ENCODE measurements at places on chromosomes 7 and 10. TPM values are rescaled to one million over a fixed set of nuclear protein-coding genes. Genes with fewer than 3 reads are reported as not detected.

Gene UROS
- total RNA-seq = 31.6 TPM

DNA sequence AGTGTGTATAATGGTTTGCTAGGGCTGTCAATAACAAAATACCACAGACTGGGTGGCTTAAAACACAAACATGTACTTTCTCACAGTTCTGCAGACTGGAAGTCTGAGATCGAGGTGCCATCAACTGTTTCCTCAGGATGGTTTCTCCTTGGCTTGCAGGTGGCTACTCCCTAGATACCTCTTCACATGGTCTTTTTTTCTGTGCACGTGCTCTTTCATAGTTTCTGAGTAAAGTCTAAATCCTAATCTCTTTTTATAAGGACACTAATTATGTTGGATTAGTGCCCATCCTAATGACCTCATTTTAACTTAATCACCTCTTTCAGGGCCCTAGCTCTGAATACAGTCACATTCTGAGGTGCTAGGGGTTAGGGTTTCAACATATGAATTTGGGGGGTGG, 65.9 kb downstream of the AMPH start:
- no peak for DNase-seq

GRCh38 chr10:85873063-85873462, 493.5 kb downstream of the GRID1 start:
- DNase-seq = no peak

- no peak for DNase-seq
Observed at GRCh38 chr7:55538538-55538937, 33.8 kb downstream of the VOPP1 start.

- DNase-seq = no peak
Observed at GRCh38 chr10:126016156-126016805, 119.9 kb downstream of the FANK1 start.

GRCh38 chr7:19262826-19263225, 117.6 kb upstream of the FERD3L start:
- DNase-seq = no peak

GRCh38 chr7:954330-955238, at the start of gene ADAP1:
Gene ADAP1, minus strand, starts transcription at chr7:954680. Its CDS starts 203 bp downstream, at chr7:954477.
- DNase-seq = peak; percentile 75

DNA sequence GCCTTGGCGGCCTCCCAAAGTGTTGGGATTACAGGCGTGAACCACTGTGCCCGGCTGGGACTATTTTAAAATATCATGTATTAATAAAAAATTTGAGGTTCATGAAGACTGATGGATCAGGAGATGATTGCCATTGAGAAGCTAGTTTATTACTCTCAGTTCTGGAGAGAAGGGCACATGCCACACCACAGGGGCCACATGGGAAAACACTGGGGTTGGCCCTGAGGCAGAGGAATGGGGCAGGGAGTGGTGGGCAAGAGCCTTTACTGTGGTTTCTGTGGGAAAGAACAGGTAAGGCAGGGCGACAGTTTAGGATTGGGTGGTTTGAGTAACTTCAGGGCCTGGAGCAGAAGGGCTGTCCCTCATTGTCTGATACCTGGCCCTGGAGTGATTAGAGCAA, 6.8 kb upstream of the TBRG4 start:
- DNase-seq = no peak

DNA sequence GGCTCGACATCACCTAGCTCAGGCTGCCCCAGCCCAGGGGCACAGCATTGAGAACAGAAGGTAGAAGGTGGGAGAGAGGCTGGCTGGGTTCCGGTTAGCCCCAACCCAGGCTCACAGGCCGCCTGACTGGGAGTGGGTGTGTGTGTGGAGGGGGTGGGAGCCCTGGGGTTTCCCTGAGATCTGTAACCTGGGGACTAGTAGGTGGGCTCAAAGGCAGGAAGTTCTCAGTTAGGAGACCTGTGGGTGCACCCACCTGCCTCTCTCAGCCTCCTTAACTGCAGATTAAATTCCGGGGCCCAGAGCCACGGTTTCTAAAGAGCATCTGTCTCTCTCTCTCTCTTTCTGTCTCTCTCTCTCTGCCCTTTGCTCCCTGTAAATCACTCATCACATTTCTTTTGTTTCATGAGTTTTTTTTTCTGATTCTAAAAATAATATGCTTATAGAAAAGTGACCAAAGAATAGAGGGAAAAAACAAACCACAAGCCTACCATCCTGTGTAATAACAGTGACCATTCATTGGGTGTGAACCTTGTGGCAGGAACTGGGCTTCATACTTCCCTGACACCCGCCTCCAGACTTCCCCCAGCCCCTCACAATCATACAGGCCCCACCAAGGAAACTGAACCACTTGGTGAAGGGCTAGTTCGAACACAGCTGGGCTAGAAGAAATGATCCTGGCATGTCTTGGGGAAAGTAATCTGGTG, 83.4 kb upstream of the SMNDC1 start:
- DNase-seq = peak; percentile 61

- no peak for DNase-seq
Observed at GRCh38 chr7:137975221-137975620, 26.7 kb downstream of the CREB3L2 start.

Data from activated T-cell treated with anti-CD3 and anti-CD28 coated beads, Interleukin-2, amount 50 U/mL, for 72 hours (primary cell).